Heart right ventricle (tissue), 16 donors: ENCODE measurements at places on chromosomes 7 and 10. TPM values are rescaled to one million over a fixed set of nuclear protein-coding genes. Genes with fewer than 3 reads are reported as not detected.
A peak's percentile ranks its signal among the peaks of the same experiment; 100 is the strongest.

GRCh38 chr10:72753760-72754231 lies 61.9 kb downstream of the MCU start:
- no peak for DNase-seq

DNA sequence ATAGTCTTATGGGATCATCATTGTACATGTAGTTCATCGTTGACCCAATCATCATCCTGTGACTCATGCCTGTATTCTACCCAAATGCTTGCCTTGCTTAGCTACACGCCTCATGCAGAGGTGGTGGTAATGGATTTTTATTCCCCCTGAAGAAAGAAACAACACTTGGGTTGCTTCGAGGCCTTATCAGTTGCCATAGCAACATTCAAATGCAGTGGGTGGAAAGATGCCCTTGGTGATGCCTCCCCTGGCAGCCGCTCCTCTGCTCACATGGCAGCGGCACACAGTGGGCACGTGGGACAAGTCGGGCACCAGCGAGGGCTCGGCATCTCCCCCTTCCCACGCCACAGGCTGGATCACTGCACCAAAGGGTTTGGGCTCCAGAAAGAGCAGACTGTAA lies 54.0 kb upstream of the NMT2 start:
- no peak for DNase-seq

DNA sequence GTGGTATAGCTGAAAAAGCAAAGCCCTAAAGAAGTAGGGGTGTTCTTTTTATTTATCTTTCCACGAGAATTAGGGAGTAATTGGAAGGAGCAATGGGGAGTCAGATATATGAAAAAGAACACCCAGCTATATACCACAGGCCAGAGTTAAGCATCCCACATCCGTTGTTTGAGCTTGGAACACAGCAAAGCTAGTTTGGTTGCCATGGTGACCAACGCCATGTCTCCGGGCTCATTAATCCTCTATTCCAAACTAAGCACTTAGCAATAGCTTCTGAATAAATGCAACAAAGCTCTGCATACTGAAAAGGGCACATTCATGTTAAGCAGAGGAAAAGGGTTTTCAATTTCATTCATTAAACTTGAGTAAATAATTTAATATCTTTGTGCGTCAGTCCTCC lies 23.5 kb downstream of the ASB4 start:
- DNase-seq = no peak

DNA sequence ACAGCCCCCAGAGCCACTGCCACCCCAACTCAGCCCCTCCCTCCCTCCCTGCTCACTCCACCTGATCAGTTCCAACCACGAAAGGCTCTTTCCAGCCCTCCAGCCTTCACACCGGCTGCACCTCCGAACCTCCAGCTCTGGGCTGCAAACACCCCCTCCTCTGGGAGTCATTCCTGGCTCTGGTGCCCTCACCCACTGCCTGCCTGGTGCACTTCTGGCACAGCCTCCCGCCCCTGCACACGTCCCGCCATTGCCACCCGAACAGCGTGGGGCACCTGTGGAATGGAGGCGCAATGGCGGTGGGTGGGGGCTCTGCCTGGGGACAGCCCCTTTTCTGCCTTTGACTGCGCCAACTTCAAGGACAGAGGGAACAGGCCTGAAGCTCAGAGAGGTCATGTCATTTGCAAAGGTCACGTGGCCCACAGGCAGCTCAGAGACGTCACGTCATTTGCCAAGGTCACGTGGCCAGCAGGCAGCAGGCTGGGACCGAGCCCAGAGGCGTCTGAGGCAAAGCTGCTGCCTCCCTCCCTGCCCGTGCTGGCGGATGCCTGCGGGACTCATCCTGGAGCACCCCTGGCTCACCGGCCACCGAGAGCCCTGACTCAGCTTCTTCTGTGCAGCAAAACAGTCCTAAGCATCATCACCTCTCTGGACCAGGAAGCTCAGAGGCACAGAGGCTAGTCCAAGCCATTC lies 76.0 kb upstream of the DNAAF5 start:
- DNase-seq = peak; percentile 81

Gene BCL7B
- 65.5 TPM for polyA plus RNA-seq
